Activated naive CD4-positive, alpha-beta T cell (primary cell): ENCODE measurements at places on chromosomes 6 and 20.

DNA sequence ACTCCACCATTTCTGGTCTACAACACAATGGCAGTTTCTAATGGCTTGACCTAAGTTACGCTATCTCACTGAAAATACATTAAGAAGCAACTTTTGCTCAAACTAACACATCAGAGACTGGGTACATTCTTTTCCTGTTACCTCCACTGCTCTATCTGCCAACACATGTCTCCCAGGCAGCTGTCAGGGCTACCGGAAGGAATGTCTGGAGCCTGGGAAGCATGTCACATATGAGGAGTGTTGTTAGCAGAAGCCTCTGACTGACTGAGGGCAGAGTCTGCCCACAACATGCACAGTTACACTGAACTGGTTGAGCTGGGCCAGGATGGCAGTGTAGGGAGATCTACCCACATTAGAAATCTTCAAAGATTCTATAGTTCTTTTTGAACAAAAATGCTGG, 264.5 kb downstream of the KIF16B start:
- no peak for DNase-seq

GRCh38 chr20:41382791-41383305, 16.2 kb upstream of the EMILIN3 start:
- DNase-seq = no peak

- DNase-seq = no peak
These were observed 93.3 kb downstream of the CDH22 start for GRCh38 chr20:46214824-46215488.

- no peak for DNase-seq
These were observed 7.6 kb downstream of the NOTCH4 start for GRCh38 chr6:32216285-32216684.
